ENCODE measurements at places on chromosomes 11 and 22. TPM values are rescaled to one million over a fixed set of nuclear protein-coding genes. Genes with fewer than 3 reads are reported as not detected.

Gene SCN2B
- total RNA-seq, result 0.11 TPM

Gene TBX10
- not detected for total RNA-seq

Gene CEND1
- total RNA-seq, result not detected

Gene E2F8
- total RNA-seq, result 0.96 TPM

Gene UNC93B1
- total RNA-seq, result 74.7 TPM

Gene TUBA8
- not detected for total RNA-seq

Gene WNT7B
- not detected for total RNA-seq

Gene KRTAP5-1
- not detected for total RNA-seq
